ENCODE measurements at places on chromosomes 7 and 10.

- DNase-seq, result no peak
Measured at GRCh38 chr7:68456469-68456868, 1141.8 kb upstream of the AUTS2 start.

DNA sequence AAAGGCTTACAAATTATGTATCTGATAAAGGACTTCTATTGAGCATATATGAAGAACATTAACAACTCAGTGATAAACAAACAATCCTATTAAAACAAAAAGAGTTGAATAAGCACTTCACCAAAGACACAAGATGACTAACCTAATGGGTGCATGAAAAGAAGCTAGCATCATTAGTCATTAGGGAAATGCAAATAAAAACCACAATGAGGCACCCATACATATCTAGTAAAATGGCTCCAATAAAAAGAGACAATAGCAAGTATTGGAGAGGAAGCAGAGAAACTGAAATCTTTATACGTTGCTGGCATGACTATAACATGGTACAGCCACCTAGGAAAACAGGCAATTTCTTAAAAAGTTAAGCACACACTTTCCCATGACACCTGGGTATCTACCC lies 77.6 kb upstream of the ZMIZ1 start:
- no peak for DNase-seq

GRCh38 chr7:47513741-47514241 lies 68.1 kb downstream of the TNS3 start:
- DNase-seq, result no peak

DNA sequence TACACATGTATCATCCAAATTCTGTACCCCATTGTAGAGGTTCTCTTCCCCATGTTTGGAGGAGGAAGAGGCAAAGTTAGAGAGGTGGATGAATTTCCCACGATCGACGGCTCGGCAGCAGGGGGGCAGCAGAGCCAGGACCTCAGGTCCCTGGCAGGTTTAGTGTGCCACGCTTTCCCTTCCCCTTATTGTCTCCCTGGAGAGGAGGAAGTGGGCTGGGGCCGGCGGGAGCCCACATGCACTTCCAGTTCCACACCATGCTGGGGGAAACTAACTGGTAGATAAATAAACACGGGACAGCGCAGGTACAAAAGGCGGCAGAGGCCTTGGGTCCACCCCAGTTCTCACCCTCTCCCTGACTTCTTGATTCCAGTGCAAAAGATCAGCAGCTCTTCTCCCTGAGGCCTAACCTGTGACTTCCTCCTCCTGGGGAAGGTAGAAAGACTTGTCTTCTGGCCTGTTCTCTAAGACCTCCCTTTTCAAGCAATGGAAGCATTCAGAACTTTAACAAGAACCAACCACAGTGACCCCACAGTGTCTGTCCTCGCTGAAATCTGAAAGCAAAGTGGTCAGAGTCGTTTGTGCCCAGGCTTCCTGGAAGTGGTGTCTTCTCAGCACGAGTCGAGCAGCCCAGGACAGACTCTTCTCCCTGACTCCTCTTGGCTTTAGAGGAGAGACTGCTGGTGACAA lies 30.5 kb upstream of the SRGN start:
- no peak for DNase-seq

DNA sequence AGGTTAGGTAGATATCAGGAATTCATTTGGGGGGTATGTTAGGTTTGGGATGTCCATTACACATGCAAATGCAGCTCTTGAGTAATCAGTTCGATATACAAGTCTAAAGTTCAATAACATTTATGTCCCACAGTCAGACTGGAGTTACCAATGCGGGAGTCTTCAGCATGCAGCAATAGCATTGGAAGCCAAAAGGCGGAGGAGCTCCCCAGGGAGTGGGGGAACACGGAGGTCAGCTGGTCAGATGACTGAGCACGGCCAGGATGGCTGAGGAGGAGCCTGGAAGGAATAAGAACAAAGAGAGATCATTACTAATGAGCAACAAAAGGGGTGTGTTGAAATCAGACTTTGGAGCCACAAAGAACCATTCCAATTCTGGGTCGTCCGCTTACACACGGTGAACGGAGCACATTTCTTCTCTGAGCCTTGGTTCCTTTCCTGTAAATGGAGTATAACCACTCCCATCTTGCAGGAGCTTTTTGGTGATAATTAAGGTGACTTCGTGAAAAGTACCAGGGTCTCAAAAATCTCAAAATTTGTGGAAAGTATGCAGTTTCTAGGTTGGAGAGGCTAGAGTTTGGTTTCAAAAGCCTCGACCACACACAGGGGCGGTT lies 478 bp upstream of the ZNF22 start:
- DNase-seq, result no peak

DNA sequence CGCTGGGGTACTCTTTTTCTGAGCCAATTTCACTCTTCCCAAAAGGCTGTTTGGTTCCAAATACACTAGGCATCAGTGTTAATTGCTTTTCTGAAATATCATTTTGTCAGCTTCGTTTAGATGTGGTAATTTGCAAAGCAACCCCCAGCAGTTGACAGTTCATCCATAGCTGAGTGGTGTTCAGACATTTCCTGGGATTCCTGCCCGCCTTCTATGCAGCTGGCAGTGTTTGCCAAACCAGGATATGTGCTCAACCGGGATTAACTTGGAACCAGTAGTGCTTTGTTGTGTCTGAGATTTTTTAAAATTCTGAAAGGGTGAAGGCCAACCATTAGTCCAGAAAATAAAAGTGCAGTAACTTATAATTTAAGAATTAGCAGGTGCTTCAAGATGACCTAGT lies 25.2 kb upstream of the MKLN1 start:
- DNase-seq, result no peak

DNA sequence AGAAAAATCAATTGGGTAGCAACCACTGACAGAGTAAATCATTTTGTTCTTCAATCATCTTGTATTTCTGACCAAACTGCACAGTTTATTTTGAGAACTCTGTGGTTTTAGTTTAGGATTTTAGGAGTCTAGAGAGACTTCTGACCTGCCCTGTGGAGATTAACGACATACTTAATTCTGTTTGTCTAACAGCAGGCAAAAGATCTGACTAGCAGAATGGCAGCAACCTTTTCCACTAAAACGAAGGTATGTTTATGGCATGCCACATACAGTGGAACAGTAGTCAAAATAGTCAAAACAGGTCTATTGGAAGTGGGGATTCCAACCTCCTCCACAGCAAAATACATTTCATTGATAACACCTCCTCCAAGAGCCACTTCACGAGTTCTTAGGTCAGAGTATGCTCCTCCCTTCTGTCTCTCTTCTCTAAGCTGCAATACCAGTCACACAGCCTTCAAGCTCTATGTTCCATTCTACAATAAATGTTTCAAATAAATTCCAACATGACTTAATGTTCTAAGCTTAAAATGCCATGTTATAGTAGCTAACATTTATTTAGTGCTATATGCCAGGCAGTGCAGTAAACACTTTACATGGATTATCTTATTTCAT lies 34.4 kb downstream of the NRCAM start:
- DNase-seq, result no peak

DNA sequence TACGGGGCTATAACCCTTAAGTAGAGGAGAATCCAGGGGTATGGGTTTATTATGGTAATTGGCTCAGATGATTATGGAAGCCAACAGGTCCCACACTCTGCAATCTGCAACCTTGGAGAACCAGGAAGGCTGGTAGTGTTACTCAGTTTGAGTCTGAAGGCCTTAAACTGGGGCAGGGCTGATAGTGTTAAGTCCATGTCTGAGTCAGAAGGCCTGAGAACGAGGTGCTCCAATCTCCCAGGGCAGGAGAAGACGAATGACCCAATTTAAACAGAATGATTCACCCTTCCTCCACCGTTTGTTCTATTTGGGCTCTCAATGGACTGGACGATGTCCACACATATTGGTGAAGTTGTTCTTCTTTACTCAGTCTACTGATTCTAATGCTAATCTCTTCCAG lies 244.5 kb upstream of the PTER start:
- no peak for DNase-seq

DNA sequence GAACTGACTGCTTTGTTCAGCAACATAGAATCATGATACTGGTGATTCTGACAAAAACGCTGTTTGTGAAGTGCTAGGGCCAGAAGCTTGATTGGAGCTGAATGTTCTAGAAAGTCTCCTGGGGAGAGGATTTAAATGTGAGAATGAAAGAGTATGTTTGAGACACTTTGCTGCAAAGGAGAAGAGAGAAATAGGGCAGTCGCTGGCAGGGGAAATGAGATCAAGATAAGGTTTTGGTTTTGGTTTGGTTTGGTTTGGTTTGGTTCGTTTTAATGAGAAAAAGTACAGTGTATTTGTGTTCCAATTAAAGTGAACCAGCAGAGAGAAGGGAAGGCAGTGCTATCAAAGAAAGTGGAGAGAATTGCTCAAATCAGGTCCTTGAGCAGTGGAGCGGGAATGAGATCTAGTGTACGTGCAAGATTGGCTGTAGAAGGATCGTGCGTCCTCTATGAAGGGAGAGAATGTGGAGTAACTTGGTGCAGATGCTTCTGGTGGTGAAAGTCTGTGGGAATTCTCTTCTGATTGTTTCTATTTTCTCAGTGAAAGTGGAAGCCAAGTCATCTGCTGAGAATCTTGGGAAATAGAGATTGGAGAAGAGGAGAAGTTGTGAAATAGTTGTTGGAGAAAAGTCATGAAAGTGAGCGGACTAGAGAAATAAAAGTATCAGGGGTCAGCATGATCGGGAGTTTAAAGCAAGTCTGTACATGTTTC lies 270.5 kb downstream of the CCDC3 start:
- DNase-seq, result no peak

GRCh38 chr10:1539216-1539615 lies 198.1 kb downstream of the ADARB2 start:
- DNase-seq, result no peak

DNA sequence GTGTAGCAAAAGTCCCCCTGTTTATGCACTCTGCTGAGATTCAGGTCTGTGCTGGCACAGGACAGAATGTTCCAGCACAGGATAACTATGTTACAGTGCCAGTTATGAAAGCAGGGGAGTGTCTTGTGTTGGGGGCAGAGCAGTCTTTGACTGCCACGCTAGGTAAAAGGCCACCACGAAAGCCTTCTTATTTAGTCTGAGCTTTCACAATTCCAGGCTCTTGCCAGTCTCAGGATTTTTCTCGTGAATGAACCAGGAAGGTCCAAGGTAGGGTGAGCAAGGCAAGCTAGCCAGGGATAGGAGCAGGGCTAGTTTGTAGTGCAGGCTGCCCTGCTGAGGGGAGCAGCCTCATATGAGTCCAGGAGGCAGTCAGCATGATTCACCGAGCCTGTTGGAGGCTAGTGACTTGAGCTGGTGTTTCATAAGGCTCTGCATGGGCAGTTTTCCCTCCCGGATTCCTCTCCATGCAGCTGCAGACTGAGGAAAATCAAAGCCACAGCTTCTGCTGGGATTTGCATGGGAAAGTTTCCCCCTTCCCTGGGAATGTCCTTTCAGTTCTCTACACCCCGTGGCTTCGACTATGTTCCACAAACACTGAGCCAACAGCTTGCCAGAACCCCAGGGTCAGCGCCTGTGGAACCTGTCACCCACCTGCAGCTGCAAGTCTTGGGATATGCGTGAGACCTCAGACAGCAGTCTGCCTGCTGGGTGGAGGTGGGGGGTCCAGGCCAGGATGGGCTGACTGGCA lies 112.3 kb downstream of the JCAD start:
- DNase-seq, result no peak

- DNase-seq, result no peak
Measured at GRCh38 chr7:116327752-116328151, 117.4 kb downstream of the TES start.

- DNase-seq, result no peak
Measured at GRCh38 chr10:116925056-116925455, 75.8 kb downstream of the ENO4 start.

GRCh38 chr10:118950190-118950680 lies 79.3 kb upstream of the NANOS1 start:
- DNase-seq, result no peak

- no peak for DNase-seq
Measured at GRCh38 chr7:112080978-112081377, 125.2 kb downstream of the DOCK4 start.

- DNase-seq, result no peak
Measured at GRCh38 chr10:71984809-71985388, 20.7 kb downstream of the CHST3 start.

- DNase-seq, result no peak
Measured at GRCh38 chr7:69597278-69598076, 798 bp upstream of the AUTS2 start.

DNA sequence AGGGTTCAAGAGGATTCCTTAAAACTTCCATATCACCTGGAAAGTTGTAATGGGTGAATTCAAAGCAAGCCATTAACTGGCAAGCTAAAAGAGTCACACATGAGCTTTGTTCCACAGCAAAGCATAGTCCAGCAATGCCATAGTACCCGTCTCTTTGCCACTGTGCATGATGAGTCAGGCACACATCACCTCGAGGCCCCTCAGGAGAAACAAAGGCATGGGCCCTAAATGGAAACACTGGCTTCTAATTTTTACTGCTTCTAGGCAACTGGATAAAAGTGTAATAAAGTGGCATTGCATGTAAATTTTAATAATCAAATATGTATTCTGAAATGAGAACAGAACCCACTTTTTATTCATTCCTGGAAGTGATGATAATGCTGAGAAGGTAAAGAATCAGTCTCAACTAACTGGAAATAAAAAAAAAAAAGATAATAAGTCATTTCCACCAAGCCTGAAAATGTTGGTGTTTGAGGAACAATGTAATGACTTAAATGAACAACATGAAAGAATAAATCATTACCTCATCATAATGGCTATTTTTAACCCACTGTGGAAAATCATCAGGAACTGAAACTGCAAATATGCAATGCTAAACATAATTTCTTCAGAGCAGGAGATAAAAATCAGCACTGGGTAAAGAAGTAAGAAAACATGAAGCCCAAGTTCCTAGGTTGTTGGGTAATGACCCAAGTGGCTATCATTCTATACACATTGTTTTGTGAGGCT lies 104.9 kb downstream of the CDK6 start:
- no peak for DNase-seq

DNA sequence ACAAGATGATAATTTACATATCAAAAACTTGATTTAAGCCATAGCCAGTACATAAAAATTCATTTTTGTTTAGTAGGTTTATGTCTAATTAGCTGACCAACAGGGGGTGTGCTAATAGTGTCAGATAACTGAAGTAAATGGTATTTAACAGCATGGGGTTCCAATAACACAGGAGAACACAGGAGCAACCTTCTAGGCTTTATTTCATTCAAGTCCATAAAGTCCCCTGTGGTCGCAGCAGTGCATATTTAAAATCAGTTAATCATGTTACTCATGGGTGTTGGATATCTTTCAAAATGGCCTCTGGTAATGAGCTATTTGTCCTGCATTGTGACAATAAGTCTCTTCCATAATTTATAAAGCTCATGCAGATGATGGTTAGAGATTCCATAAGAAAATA lies 238.6 kb downstream of the CNTNAP2 start:
- DNase-seq, result no peak

DNA sequence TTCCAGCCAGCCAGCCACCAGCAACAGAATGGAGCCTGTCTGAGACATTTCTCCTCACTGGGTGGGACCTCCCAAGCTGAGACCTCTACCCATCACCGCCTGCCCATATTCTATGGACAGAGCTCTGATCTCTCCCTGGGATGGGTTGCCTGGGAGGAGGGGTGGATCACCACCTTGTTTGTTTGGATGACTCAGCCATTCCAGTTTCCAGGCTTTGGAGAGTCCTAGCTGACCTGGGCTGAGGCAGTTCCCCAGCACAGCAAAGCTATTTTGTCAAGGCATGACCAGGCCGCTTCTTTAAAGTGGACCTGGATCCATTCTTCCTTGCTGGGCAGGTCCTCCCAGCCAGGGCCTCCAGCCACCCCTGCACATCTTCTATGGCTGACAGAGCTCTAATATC lies 982.3 kb downstream of the DNAJB9 start:
- no peak for DNase-seq

Measured in activated gamma-delta T cell treated with anti-CD3 and anti-CD28 coated beads, Interleukin-2, amount 50 U/mL, for 16 hours (primary cell).